NCI-H1048 (cell line): ENCODE measurements at places on chromosomes 3 and 15.

DNA sequence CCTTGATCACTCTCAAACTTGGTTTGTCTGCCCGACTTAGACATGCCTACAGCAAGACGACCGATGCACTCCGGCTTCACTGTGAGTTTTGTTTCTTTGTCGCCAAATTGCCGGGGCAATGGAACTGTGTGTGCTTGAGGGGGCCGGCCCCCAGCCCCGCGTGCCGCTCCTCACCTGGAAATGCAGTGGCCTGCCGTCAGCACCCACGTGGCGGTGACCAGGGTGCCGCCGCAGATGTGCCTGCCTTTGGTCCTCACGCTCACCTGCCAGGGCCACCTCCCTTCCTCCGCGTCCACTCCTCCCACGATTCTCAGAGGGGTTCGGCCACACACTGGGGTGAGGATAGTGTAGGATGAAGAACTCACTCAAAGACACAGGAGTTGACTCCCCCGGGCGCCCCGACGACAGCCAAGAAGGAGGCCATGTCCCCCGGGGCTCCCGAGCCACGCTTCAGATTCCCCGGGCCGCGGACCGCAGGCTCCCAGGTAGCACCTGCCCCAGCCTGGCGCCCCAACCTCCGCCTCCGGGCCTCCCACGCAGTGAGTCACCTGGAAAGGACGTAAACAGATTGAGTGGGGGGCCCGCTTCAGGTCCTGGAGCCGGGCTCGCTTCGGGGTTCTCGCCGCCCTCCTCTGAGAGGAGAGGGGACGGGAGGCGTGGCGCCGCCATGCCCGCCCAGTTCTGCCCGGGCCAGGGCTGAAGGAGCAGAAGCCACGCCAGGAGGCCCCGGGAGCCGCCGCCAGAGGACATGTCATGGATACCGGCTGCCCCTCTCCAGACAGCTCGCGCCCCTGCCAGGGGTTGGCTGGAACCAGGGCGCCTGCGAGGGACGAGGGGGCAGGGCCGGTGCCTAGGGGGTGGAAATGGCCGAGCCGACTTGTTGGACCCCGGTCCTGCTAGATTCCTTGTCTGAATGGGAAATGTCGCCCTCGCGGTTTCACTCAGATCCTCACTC, 29.6 kb downstream of the MYL3 start:
- DNase-seq: no peak

- no peak for DNase-seq
These were observed 352.1 kb downstream of the SHQ1 start for GRCh38 chr3:72496051-72496670.

DNA sequence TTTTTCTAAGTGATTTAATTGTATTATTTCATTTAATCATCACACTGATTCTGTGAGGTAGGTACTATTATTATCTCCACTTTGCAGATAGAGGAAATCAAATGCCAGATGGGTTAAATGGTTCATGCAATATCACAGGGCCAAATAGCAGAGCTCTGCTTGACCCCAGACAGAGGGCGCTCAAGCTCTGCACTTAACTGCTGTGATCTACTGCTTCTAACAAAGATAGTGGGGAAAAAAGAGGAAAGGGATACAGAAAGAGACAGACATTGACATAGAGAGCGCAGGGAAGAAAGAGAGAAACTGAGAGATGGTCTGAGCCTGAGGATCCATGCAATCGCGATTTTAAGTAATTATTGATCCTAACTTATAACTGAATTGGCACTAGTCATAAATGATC, 279.1 kb upstream of the THRB start:
- peak; percentile 48 for DNase-seq

- no peak for DNase-seq
These were observed 173.4 kb downstream of the MCTP2 start for GRCh38 chr15:94404733-94405283.

- no peak for DNase-seq
These were observed 203.9 kb downstream of the TLE3 start for GRCh38 chr15:69893863-69894262.

- no peak for DNase-seq
These were observed 276.7 kb upstream of the SGO1 start for GRCh38 chr3:20462723-20463122.

DNA sequence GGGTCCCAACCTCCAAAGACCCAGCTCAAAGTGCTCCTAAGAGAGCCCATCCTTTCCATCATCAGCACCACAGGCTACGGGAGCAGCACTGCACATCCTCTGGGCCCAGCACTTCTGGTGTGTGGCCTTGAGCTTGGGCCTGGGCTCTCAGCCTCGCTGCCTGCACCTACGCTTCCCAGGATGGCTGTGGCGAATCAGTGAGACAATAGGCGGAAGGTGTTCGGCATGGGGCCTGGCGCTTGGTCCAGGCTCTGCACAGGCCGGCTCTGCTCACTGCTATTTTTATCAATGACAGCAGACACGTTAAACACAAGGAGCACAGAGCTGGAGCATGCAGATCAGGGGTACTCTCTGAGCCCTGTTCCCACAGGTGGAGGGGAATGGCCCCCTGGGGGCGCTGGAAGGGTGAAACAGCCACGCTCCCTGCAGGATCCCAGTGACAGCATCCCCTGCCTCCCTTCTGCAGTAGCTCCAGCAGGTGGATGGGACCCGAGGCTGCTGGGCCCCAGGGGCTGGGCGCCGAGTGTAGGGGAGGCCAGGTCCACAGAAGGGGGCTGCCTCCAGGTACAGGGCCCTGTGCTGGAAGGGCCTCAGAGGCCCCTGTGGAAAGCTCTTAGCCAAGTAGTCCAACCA, 90.0 kb upstream of the RPL32 start:
- no peak for DNase-seq

- DNase-seq: no peak
These were observed 68.8 kb upstream of the ABHD2 start for GRCh38 chr15:89019436-89019835.

DNA sequence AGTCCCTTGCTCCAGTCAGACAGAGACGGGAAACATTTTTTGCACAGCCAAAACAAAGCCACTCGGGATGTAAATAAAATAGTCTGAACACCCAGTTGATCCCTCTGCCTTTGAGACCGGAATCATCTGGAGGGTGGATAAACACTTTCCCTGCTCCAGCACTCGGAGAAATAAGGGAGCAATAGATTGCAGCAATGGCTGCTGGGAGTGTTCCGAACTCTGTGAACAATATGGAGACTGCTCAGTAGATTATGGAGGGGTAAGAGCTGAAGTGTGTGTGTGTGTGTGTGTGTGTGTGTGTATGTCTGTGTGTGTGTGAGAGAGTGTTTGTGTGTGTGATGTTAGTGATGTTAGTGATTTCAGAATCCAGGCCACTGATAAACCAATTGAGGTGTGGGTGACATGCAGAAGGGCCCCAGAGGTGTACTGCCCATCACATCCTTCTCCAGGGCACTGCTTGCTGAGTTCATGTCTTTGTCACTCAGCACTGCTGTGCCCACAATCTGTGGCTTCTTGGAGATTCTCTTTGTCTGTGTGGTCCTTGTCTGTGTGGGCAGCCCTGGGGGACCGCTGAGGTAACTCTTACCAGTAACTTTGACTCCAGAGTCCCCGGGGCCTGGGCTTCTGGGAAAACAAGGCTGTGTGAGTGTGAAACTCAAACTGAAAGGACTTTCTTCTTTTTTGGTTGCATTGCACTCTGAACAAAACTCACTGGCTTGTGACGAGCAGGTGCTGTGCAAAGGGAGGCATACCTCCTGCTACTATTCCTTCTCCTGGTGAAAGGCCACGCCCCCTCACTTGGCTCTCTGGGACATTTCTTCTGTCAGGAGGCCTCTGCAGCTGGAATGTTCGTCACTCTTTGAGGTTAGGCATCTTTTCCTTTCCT, 23.0 kb downstream of the CRYGS start:
- DNase-seq: no peak

- no peak for DNase-seq
These were observed 51.7 kb upstream of the CTDSPL start for GRCh38 chr3:37809846-37810447.

GRCh38 chr3:61562721-61563312, 1.4 kb downstream of the PTPRG start:
- DNase-seq: no peak

GRCh38 chr3:42693530-42693930, 8.2 kb downstream of the KLHL40 start:
- no peak for DNase-seq
